Neural crest cell (in vitro differentiated cells): ENCODE measurements at places on chromosomes 2 and 18. TPM values are rescaled to one million over a fixed set of nuclear protein-coding genes. Genes with fewer than 3 reads are reported as not detected.

Gene SPRED2
- total RNA-seq, result 55.4 and 55.8 TPM in 2 replicates

Gene APLF
- 6.9 and 7.3 TPM in 2 replicates for total RNA-seq

Gene TBR1
- total RNA-seq, result 0.05 and 0.09 TPM in 2 replicates

Gene TCF7L1
- total RNA-seq, result 40.3 and 41.8 TPM in 2 replicates

Gene ABCB6
- 35.9 and 39.1 TPM in 2 replicates for total RNA-seq

DNA sequence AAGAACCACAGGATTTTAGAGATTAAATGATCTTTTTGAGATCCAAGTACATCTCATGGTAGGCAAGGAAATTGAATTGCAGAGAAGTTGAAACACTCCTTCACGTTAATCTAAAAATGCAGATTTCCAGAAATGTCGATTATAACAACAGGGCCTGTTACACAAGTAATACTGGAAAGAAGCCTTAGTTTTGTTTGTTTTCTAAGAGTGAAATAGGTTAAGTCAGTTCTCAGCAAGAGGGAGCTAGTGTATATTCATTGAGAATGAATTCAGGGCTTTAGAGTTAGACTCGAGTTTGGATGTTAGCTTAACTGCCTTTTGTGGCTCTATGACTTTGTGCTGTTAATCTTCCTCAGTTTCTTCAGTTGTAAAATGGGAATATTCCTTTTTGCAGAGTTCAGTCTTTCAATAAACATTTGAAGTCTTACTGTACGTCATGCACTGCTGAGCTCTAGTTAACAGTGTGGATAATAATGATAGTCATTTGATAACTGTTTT, 926 bp downstream of the NDUFV2 start:
- no peak for DNase-seq

GRCh38 chr2:223586261-223586660, 15.9 kb downstream of the SCG2 start:
- no peak for DNase-seq

DNA sequence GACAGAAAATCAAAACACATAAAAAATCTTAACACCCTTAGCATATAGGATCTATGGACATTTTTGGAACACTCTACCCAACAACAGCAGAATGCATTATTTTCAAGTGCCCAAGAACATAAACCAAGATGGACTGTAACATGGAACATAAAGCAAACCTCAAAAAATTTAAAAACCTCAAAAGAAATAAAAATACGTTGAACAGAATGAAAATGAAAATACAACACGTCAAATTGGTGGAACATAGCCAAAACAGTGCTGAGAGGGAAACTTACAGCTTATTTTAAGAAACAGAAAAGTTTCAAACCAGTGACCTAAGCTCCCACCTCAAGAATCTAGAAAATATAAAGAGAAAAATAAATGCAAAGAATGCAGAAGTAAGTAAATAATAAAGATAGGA, 58.3 kb upstream of the BCL2L11 start:
- DNase-seq, result no peak

DNA sequence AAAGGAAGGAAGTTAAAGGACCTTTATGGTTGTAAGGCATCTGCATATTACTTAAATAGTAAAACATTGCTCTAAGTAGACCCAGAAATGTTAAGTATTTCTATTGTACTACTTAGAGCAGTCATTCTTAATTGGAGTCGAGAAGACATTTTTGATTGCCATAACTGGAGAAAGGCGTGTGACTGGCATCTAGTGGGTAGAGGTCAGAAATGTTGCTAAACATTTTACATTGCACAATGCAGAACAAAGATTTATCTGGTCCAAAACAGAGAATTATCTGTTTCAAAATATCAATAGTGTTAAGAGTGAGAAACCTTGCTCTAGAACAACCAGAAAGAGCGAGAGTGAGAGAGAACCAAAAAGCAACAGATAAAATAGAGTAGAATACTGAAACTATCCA, 23.3 kb upstream of the ROCK1 start:
- DNase-seq, result no peak

DNA sequence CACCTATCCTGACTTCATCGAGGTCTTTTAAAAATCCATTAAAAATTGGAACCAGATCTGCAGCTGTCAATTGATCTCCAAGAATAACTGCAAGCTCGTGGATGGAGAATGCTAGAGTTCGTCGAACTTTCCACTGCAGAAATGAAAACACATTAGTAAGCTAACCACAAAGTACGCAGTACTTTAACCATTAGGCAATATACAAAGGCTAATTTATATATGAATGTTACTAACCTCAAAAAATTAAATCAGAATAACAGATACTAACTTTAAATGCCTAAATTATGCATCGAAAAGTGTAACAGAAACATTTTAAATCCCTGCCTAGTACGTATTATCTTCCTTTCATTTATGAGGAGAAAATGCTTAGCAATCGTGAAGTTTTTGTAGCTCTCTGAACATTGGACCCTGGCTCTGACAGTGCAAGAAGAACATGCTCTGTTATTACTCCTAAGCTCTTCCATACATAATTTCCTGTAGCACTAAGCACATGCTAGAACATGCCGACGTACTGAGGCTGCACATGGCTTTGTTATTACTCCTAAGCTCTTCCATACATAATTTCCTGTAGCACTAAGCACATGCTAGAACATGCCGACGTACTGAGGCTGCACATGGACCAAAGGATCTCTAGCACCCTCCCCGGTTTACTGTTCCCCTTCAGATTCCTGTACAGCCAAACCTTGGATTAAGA, 57.0 kb downstream of the PPP4R1 start:
- DNase-seq, result no peak

GRCh38 chr18:61556862-61557261, 223.6 kb downstream of the CDH20 start:
- no peak for DNase-seq

DNA sequence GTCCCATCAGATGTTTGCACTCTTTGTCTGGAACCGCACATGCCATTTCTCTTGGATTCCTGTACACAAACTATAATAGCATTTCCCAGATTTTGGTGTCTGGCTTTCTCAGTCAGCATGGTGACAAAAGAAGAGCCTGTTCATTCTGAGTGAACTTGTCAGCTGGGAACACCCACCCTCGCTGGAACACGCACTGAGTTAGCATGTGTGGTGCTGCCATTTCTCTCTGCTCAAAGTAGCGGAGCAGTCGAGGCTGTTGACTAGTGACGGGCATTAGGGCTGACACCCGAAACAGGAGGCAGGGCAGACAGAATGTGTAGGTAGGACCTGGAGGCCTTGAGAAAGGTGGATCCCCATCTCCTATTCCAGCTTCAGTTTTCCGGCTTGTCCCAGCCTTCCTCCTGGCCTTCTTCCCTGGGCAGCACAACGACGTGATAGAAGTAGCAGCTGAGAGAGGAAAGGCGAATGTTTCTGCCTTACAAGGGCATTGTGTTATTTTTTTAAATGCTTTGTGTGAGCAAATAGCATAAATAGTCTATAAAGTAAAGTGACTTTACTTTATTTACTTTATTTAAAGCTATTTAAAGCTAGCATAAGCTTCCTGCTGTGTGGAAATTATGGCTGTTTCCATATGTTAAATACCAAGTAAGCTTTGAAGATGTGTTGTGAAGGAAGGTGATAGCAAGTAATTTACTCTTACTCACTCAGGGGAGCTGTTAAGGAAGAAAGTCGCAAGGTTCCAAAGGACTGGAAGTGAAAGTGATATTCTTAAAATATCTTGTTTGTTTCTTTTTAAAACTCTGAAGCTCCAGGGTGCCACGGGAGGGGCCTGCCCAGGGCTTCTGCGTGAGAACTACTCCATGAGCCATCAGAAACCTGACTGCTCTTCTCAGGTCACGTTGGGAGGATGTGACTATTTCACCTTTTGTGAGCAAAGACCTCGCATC, 272.6 kb downstream of the NEDD4L start:
- DNase-seq, result no peak

GRCh38 chr2:20728114-20728758, 61.3 kb downstream of the GDF7 start:
- DNase-seq, result no peak
